ENCODE measurements at places on chromosomes 6 and 20.

DNA sequence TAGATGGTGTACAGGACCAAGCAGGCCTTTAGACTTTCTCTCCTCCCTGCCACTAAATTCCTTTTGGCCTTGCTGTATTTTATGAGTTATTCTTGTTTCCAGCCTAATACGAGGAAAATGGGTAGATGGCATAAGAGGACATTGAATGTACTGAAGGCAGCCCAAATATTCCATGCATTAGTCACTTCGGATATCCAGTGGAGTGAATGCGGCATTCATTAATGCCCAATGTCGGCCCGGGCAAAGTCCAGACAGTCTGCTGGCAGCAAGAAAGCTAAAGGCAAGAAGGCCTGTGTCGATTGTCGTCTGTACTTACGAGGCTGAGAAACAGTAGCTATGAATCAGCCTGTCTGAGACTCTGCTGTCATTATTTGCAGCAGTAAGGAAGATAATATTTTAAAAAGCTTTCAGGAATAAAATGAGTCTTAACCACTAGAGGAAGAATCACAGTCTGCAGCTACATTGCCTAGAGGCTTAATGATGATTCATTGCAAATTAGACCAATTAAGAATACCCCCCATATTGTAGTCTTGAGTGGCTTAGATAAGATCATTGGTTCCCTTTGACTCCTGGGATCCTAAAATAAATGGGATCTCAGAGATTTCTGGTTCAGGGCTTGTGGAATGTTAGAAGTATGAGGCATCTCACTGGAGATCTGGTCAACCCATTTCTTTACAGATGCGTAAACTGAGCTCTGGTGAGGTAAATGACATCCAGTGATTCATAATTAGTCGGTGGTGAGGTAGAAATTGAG, 534.1 kb upstream of the JAG1 start:
- no peak for DNase-seq

- no peak for DNase-seq
These were observed 55.3 kb upstream of the DDR1 start for GRCh38 chr6:30829033-30829432.

GRCh38 chr6:162198925-162199324, 528.6 kb downstream of the PRKN start:
- DNase-seq: no peak

DNA sequence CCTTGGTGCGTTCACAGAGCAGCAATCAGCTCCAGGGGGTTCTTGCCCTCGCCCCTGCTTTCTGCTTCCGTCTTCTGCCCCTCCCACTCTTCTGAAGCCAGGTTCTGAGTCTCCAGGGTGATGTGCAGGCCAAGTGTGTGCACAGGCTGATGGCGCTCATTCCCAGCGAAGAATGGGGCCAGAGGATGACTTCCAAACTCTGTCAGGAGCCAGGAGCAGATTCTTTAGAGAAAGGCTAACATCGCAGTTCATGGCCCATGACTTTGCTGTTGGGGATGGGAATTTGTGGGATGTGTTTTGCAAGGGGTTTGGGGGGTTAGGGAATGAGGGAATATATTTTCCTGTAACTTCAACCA, 56.1 kb upstream of the CCN6 start:
- DNase-seq: no peak

DNA sequence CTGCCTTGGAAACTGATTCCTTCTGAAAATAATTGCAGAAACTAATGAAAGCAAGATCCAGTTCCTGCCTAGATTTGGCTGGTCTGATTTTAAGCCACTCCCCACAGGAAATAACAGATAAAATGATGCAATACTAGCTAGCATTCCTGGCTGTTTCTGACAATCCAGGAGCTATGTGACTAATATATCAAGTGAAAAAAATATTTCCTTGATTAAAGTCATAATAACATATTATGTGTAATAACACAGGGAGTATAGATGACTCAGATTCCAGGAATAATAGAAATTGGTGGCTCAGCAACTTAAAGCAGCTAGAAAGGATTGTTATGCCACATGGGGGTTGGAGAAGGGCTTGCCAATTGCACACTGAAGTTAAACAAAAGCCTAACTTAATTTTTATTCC, 182.7 kb upstream of the SALL4 start:
- DNase-seq: no peak

DNA sequence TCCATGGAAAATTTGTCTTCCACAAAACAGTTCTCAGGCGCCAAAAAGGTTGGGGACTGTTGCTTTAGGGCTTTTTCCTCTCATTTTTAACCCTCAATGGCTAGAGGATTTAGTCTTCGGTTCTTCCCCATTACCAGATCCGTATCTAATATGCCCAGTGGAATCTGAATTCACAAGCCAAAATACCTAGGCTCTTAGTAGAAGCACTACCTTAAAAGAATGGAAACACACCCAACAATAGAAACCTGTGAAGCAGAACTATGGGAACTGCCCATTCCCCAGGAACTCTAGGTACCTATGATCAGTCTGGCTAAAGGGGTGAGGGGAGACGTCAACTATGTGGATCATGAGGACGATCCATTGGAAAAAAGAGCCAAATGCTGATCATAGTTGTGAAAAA, 3.1 kb downstream of the TREML4 start:
- no peak for DNase-seq

GRCh38 chr6:23704479-23705052, 421.4 kb upstream of the NRSN1 start:
- DNase-seq: no peak

GRCh38 chr6:141653590-141653989, 479.1 kb upstream of the GJE1 start:
- DNase-seq: no peak

DNA sequence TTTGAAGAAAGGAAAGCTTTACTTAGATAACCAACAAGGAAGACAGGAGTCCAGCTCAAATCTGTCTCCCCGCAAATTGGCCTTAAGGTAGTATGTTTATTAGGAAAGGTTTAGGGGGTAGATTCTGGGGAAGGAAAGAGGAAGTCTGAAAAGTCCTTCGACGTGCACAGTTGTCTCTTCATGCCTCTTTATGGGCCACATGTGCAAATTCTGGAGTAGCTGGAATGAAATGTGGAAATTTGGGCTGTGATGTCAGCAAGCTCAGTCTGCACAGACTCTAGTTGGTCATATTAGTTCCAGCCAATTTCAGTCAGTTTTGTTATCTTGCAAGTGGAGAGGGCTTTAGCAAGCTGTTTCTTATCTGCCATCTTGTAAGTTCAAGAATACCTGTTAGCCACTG, 50.1 kb downstream of the NUP153 start:
- DNase-seq: no peak

GRCh38 chr6:125944434-125944816, 12.1 kb upstream of the HINT3 start:
- DNase-seq: peak; percentile 51

DNA sequence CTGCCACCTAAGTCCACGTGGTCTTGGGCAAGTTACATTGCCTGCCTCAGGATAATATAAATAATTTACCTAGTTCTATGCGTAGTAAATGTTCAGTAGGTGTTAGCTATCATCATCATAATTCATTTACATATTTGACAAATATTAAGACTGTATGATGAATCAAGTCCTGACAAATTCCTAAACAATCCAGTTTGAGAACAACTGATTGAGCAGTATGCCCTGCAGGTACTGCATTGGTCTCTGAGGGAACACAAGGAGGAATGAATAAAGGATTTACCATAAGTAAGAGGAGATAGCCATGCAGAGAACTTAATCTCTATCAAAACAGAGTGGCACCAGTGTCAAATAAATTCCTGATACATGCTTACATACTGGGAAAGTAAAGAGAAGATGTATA, 70.4 kb downstream of the SAMD5 start:
- DNase-seq: no peak

DNA sequence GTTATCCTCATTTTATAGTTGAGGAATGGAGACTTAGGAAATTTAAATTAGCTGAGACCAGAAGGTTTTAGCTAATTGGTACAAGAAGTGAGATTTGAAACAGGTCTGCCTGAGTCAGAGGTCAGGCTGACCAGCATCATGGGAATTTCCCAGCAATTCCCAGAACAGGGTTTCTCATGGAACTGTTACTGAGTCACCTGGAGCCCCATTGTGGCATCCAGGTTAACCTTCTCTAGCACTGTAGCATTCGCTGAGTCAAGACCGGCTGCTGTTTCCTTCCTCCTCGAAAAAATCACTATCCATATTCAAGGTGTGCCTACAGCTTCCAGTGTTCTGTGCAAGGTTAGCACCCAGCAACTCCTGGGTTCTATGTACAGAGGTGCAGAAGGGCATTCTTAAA, 238.0 kb upstream of the MAN1A1 start:
- DNase-seq: no peak

DNA sequence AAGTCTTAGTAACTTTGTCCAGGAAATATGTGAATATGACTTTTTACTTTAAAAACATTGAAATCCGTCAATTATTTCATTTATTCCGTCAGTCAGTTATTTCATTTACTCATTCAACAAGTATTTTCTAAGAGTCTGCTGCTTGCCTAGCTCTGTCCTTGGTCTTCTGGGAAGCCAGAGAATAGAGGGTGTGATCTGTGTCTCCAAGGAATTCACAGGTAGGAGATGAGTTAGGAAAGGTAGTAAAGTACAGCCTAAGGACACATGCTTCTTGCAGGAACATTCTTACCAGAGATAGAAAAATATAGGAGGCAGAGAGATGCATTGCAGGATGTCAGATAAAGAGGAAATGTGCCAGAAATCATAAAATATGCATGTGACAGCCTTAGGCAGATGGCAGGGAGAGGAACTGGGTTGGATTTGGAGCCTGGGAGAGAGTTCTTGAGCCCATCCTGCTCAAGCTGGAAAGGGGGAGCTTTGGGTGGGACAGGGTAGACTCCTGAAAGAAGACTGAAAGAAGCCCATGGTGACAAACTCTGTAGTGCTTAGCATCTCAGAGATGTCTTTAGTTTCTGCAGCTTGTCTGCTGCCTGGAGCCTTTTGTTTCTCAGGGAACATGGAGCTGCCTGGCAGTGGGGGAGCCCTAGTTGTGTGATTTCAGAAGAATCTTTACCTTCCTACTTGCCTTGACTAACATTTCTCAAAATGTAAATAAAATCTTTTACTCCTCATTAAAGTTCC, 3.5 kb downstream of the SH3BGRL2 start:
- peak; percentile 33 for DNase-seq

GRCh38 chr6:134948691-134949090, 1.2 kb downstream of the ALDH8A1 start:
- DNase-seq: no peak

GRCh38 chr6:41678511-41679084, 40.3 kb downstream of the MDFI start:
- no peak for DNase-seq

- DNase-seq: no peak
These were observed 333.5 kb downstream of the RNGTT start for GRCh38 chr6:88629838-88630494.

- DNase-seq: no peak
These were observed 38.0 kb upstream of the VGLL2 start for GRCh38 chr6:117227245-117227962.

- peak; percentile 84 for DNase-seq
These were observed 15.0 kb downstream of the ZNF217 start for GRCh38 chr20:53578492-53579222.

DNA sequence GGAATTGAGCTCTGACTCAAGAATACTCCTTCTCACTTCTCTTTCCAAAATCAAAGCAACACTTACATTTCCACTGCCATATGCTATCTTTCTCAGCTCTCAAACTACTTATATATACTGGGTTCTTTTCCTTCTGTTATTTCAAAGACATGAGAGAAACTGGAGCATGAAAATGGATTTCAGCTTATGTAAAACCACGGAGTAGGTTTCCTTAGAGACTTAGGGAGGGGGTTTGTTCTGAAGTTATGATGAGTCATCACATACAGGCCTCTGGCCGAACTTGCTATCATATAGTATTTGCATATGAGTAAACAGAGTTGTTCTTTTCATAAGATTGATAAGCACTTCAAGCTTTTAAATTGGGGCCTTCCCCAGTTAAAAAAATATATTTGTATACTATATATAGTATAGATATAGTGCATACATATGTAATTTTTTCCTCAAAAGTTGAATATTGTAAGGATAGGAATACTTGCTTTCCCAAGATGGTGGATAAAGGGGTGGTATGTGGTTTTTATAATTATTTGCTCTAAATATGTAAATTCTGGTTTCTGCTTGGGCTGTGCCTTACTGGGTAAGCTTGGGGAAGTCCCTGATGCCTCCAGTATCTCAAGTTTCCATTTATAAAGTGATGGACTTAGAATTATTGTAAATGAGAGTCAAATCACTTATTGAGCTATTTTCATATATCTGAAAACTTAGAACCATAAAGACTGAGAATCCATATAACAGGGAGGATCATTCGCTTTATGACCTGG, 273.9 kb downstream of the RFPL4B start:
- no peak for DNase-seq

DNA sequence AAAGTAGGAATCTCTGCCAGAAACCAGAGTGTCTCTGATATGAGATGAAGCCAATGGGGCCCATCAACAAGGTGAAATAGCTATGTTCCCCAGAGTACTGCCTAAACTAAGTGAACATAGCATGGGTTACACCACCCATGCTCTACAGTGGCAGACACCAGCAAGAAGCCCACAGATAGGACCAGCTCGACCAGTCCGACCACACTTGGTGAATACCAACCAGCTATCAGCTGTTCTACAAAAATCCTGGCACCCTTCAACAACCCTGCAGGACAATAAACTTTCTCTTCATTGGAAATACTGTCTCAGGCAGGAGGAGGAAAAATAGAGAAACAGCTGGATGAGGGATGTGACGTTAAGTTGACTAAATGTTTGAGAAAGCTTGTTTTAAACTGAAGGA, 311.4 kb downstream of the EPM2A start:
- no peak for DNase-seq

DNA sequence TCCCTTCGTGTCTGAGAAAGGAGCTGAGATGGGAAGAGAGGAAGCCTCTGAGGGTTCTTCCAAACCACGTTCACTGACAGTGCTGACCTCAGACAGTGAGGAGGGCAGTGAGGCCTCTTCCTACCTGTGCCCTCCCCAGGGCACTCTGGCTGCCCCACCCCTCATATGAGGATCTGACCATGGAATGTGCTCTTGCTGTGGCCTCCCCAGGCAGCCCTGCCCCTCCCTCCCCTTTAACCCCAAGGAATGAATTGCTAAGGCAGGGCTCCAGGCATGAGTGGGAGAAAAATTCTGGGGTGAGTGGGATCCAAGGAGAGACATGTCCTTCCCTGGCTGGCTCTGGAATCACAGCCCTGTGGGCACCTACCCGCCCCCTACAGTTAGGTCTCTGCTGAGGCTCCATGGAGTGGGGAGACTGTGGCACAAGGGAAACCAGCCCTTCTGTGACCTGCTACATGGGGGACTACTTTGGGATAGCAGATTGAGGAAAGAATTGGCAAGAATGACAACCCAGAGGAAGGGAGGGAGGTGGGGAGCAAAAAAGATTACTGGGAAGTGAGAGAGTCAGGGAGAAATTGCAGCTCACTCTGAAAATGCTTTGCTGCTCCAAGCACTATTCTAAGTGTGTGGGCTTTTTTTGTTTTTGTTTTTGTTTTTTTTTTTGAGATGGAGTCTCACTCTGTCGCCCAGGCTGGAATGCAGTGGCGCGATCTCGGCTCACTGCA, 29.4 kb downstream of the TNXB start:
- no peak for DNase-seq

DNA sequence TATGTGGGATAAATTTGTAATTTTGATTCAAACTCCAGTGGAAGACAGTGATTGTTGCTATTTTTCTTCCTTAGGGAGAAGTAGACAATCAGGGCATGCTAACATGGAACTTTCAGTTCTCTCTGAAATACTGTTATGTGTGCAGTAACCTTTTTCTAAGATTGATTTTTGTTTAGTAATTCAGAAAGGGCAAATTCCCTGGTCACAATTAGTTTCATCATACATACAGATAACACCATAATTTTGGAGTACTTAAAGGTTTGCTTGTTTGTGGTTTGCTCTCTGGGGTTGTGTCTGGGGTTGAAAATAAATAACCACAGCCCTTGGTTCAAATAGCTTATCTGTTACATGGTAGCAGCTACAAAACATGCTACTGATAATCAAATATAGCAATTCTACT, 34.4 kb downstream of the ADGRG6 start:
- no peak for DNase-seq
